Stimulated activated CD4-positive, alpha-beta T cell treated with anti-CD3 and anti-CD28 coated beads, TNF-alpha, amount 100 ng/mL, for 1 hour (primary cell): ENCODE measurements at places on chromosomes 5 and 9.

DNA sequence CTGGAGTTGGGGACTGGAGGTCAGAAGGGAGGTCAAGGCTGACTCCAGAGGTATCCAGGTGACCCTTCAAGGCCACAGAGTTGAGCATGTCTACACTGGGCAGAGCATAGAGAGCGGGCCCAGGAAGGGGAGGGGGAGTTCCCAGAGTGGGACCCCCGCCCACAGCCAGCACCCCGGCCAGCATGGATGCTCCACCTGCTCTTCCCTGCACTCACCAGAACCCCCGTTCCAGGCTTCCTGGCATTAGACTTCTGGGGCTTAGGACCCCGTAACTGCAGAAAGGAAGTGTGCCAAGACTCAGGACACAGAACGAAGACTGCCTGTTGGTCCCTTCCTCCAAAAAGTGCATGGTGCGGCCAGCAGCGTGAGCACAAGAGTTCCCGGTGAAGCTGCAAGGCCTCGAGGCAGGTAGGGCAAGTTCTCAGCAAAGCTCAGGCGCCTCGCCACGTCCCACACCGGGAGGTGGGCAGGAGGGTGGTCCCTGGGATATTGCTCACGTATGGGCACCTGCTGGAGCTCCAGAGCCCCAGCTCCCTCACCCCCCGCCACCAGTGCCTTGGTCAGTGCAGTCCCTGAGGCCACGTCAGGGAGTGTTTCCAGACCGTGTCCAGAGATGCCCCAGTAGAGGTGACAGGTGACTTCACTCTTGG is 13.8 kb downstream of the ABO start:
- no peak for DNase-seq

DNA sequence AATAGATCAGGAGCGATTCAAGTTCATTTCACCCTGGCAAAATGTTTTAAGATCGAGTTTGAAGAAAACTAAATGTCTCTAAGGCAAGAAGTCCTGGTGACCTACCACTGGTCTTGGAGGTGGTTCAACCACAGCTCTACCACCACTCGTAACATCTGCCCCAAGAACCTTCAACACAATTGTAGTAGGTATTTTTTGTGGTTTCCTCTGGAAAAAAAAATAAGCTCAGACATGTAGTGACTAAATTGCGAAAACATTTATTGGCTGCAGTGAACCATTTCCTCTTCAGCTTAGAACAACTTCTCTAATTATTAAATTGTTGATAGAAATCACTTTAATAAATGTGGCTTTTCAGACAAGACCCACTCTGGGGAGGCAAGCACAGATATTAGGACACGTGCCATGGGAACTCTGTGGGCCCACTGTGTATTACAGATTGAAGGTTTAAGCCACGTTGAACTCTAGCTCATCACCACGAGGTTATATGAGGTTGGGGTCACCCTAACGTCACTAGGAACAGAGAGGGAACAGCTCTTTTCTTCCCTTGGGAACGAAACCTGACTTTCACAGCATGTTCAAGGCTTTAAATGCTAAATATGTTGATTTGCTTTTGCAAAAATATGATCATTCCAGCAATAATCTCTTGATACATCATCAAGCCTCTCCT is 142.9 kb downstream of the HSD17B3 start:
- DNase-seq = no peak

- no peak for DNase-seq
Measured at GRCh38 chr5:9698125-9698826, 68.1 kb upstream of the TAS2R1 start.

- DNase-seq = no peak
Measured at GRCh38 chr9:6126377-6126776, 89.2 kb upstream of the IL33 start.

DNA sequence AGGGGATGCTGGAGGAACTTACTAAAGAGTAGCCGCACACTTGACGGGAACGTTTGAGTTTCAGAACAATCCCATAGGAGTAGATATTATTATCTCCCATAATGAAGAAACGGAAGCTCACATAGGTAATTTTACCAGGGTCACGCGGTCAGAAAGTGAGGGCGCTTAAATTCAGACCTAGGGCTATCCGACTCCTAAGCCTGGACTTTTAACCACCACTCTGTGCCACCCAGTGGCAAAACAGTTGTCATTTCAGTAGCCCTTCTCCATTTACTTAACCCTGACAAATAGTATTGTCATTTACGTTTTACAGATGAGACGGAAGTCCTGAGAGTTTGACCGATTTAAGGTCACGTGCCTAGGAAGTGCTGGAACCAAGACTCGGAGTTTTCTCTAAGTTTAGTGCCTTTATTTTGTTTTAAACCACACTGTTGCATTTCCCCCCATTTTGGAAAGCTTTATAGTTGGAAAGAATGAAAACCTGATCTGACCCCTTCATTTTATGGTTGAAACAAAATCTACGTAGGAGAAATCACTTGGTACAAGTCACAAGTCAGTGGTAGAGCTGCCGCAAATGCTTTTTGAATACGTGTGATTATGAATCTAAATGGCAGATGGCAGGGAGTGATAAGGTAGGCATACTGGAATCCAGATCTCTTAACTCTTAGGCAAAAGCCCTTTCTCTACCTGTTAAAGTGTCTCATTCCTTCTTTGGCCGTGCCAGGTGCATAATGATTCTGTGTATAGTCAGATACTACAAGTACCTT is 650 bp downstream of the MRRF start:
- DNase-seq = no peak

- no peak for DNase-seq
Measured at GRCh38 chr9:6833518-6834192, 75.9 kb downstream of the KDM4C start.

DNA sequence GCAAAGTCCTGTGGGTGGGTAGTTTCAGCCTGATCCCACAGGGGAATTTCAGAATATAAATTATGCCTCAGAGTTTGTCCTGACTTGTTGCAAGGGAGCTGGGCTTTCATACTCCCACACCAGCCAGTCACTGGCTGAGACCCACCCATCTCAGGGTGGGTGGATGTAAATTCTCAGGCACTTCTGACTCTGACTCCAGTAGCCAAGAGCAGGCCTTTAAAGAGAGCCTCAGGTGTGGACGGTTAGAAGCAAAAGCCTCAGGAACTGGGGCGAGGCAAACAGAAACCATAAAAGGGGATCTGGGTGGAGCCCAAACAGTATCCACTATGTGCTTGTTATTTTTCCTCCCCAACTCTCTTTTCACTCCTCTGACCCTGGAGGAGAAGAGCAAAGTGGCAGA is 28.6 kb upstream of the FBXW11 start:
- DNase-seq = no peak

DNA sequence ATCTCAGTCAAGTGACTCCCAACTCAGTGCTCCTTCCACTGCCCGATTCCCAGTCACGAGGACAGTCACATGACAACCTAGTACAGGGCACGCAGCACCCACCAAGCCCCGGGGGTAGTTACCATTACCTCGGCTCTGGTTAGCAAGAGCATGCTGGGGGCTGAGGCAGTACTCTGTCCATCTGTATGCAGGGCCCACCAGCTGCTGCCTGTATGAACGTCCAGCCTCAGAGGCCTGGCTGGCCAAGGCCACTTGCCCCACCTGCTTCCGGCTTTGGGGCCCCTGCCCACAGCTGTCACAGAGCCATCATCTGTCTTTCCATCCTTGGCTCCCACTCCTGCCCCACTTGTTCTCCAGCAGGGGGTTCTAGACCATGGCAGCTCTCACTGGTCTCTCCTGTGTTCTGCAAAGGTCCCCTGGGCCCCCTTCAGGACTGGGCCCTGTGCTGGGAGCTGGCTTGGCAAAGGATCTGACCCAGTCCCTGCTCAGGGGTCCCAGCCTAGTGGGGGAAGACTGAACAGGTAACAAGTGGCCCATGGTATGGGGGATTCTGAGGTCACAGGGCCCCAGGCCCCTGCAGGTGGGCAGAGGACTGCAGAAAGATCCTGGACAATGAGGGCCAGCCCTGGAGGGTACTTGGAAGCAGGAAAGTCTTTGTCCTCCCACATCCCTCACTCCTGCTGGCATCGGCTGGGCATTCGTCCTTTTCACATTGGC is 3.3 kb downstream of the RPL35 start:
- DNase-seq = no peak

- DNase-seq = no peak
Measured at GRCh38 chr5:55495216-55495615, 39.5 kb downstream of the PLPP1 start.

GRCh38 chr9:94577571-94577970 is 16.1 kb downstream of the FBP2 start:
- no peak for DNase-seq

- no peak for DNase-seq
Measured at GRCh38 chr9:77735494-77735893, 87.4 kb upstream of the GNA14 start.

DNA sequence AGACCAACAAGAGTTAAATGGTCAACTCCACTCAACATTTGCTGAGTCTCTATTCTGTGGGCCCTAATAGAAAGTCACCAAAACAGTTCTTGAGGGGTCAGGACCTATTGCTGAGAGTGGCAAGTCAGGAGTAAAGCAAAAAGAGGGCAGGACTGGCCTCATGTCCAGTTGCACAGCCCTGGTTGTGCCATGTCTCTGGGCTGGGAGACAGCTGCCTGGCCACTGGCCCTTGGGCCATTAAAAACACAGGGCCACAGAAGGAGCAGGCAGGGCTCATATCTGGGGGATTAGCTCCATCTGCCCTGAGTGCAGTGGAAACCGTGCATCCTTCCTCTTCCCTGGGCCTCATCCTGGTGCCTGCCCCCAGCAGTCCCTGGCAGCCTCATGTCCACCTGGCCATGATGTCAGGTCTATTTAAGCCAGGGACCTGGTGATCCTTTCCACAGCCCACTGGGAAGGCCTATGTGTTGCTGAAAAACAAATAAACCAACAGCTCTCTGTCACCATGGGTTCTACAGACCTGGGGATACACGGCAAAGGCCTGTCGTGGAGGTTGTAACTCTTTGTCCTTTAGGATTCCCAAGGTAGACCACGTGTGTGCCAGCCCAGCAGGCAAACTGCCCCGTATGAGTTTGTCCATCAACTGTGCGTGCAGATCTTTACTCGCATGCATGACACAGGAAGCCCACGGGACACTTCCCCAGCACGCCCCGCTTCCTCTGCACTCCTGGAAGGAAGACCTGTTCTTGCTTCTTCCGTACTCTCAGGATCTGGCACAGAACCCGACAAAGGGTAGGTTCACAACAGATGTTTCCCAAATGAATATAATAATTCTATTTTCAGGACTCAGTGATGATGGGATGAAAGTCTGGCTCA is 148.8 kb downstream of the MTX3 start:
- no peak for DNase-seq

DNA sequence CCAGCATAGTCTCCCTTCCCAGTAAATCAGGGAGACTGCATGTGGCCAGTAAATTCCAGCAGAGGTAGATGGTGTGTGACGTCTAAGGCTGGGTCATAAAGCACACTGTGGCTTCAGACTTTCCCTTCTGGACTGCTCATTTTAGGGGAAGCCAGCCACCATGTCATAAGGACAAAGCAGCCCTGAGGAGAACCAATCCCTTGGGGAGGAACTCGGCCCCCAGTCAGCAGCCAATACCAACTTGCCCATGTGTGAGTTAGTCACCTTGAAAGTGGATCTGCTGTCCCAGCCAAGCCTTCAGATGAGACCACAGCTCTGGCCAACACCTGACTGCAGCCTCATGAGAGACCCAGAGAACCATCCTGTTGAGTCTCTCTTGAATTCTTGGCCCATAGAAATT is 14.7 kb upstream of the NINJ1 start:
- DNase-seq = no peak

DNA sequence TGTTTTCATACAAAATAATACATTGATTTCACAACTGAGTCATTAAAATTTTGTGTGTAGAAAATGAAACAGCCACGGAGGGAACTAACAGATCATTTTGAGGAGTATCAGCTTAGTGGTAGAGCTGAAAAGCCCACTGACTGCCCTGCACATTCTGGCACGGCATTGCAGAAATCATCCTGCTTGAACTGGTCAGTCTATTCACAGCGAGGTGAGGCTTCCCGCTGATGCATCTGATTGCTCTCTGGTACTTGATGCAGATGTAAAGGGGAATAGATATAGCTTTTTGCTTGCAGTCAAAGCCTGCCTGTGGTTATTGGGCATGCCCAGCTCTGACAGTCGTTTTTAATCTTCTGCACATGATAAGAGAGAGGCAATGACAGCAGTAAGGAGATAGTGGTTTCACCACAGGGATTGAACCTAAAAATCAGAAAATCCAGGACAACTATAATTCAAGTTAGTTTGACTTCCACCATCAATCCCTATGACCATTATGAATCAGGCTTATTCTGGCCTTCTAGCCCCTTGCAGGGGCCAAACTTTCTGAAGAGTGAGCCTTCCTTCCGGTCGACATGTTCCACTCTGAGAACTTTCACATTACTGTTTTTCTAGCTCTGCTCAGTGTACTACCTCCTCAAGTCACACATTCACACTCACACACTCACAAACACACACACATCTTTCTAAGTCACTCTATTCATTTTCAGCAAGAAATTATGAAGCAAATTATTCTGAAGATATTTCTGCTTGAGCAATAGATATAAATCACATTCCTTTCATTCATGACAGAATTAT is 782.8 kb upstream of the NUDT12 start:
- no peak for DNase-seq
